ENCODE measurements at places on chromosomes 12 and 14.

DNA sequence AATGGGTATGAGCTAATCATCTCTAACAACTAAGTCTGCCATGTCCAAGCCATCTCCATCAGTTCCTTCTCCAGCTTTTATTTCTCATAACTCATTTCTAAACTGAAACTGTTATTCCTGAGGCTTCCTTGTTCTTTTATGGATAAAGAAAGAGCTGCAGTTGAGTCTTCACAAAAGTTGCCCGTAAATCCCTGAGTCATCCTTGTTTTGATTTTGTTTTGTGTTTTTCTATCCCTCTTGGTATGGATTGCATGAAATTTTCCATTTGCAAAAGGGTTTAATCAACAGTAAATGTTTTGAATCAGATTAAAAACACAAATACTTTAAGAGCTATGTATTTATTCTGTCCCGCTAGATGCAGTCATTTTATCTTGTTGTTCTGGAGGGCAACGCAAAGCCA, 290.6 kb downstream of the EGLN3 start:
- DNase-seq: no peak

DNA sequence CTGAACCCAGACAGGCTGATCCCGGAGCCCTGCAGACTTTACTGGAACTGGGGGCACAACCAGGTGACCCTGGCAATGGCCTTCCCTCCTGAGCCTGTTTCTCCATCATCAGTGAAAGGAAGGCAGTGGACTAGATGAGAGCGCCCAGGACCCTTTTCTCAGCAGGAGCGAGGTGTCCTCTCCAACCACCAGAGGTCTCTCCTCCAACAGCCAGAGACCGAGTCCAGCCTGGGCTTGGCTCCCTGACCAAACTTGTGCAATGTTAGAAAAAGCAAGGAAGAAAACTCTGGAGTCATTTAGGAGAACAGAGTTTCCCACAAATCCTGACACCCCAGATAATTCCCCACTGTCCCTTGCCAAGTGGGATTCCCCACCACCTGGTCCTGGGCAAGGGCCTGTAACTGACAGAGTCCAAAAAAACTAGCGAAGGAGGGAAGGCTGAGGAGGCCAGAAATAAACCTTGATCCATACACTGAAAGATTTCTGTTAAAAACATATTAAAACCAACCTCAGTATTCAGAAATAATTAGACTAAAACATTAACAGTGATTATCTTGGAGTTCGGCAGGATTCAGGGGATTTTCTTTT, 9.0 kb downstream of the RPS6KL1 start:
- no peak for DNase-seq

DNA sequence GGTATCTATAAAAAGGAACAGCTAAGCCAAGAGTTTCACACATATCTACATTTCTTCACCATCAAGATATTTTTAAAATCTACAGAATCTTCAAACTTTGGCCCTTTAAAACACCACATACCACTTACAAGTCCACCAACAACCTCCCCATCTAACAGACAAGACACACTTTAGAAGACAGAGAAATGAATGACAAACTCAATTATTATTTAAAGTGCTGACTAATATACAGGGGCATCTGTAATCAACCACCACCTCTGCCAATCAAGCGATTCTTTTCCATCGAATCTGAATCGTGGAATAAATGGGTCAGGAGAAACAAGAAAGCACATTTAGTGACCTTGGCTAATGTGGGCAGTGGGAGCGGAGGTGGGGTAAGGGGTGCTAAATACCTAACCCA, 7.7 kb downstream of the SETD3 start:
- no peak for DNase-seq

DNA sequence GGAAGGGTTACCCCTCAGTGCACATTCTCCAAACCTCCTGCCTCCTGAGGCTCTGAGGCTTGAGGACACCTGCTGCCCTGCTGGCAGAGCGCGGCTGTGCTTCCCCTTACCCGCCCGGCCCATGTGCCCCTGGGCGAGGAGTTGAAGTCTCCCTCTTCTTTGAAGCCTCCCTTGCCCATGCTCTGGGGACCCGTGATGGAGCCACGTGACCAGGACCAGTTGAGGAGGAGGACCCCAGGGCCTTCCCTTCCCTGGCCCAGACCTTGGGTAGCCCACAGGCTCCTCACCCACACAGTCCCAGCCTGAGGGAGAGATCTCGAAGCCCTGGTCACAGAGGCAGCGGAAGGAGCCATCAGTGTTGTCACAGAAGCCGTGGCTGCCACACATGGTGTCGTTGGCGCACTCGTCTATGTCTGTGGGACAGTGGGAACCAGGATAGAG, 12.9 kb downstream of the ISCA2 start:
- no peak for DNase-seq

DNA sequence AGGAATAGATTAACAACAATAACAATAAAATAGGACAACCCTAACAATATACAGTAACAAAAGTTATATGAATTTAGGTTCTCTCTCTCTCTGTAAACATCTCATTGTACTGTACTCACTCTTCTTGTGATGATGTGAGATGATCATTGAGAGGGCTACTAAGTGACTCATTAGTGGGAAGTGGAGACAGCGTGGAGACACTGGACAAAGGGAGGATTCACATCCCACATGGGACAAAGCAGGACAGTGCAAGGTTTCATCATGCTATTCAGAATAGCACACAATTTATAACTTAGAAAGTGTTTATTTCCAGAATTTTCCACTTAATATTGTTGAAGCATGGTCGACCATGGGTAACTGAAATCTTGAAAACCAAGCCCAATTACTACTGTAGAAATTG, 26.0 kb upstream of the SPATA7 start:
- DNase-seq: no peak

- DNase-seq: no peak
These were observed 65.2 kb downstream of the TSPAN9 start for GRCh38 chr12:3142386-3142785.

GRCh38 chr14:103840014-103840413, 7.4 kb downstream of the PPP1R13B start:
- DNase-seq: no peak

DNA sequence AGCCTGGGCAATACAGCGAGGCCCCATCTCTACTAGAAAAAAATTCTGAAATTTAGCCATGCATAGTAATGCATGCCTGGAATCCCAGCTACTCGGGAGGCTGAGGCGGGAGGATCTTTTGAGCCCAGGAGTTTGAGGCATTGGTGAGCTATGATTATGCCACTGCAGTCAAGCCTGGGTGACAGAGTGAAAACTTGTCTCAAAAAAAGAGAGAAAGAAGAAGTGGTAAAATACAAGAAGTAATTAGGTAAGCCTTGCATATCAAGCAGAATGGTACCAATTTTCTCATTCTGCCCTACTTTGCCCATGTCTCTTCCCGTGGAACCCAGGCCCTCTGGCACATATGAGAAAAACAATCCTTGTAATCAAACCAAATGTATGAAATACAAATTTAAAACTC, 70.7 kb downstream of the SUSD6 start:
- no peak for DNase-seq

DNA sequence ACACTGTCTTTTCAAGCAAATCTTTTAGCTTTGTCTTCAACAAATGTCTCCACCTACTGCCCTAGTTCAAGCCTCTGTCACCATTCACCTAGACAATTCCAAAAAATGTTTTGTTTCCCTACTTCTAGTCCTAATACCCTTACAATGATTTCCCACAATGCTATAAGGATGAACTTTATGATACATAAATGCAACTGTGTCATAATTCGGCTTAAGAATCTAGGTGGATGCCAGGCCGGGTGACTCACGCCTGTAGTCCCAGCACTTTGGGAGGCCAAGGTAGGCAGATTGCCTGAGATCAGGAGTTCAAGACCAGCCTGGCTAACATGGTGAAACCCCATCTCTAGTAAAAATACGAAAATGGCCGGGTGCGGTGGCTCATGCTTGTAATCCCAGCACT, 20.7 kb upstream of the CREBL2 start:
- no peak for DNase-seq

Measured in activated T-cell treated with anti-CD3 and anti-CD28 coated beads for 24 hours (primary cell).